Activated gamma-delta T cell treated with Interleukin-2 at 50 U/mL for 16 hours (primary cell): ENCODE measurements at places on chromosomes 12 and 14.

DNA sequence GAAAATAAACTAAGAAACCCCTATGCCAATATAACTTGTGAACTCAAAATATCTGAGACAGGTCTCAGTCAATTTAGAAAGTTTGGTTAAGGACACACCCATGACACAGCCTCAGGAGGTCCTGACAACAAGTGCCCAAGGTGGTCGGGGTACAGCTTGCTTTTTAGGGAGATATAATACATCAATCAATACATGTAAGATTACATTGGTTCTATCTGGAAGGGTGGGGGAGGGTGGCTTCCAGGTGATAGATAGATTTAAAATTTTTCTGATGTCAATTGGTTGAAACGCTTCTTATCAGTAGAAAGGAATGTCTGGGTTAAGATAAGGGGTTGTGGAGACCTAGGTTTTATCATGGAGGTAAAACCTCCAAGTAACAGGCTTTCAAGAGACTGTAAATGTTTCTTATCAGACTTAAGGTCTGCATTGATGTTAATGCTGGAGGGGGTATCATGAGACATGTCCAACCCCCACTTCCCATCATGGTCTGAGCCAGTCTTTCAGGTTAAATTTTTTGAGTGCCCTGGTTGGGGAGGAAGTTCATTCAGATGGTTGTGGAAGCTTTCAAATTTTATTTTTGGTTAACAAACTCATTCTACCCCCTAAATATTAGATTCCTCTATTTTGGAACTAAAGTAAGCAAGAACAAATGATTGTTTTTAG, 82.0 kb upstream of the RASSF8 start:
- no peak for DNase-seq

- no peak for DNase-seq
These were observed 26.0 kb downstream of the ADIPOR2 start for GRCh38 chr12:1716911-1717310.

DNA sequence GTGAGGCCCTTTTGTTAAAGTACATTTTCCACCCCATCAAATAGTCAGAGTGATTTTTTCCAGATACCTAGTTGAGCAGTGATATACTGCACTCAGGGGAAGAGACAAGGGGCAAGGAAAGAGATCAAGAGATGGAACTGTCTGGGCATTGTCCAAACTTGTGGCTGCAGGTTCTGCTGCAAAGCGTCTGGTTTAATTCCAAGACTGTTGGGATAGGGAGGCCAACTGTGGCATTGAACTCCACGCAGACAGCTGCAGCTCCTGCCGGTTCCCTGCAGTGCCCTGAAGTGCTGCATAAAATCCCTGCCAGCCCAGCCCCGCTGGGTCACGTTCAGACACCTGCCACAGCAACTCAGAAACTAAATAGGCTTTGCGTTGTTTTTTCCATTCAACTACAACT, 30.5 kb downstream of the RPH3A start:
- DNase-seq, result no peak

DNA sequence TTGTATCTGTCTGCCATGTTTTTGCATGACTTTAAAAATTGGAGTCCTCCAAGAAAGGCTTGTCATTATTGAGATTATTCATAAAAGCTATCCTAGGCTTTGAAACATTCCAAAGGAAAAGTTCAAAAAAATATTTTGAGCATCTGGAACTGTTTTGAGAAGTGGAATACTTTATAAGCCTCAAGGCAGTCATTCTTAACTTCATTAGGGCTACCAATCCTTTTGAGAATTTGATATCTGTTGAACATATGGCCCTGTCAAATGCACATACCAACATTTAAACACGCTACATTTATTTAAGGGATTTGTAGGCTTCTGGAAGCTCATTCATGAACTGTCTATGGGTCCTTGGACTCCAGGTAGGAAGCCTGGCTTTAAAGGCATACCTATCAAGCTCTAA, 77.0 kb downstream of the TMEM117 start:
- DNase-seq, result no peak

DNA sequence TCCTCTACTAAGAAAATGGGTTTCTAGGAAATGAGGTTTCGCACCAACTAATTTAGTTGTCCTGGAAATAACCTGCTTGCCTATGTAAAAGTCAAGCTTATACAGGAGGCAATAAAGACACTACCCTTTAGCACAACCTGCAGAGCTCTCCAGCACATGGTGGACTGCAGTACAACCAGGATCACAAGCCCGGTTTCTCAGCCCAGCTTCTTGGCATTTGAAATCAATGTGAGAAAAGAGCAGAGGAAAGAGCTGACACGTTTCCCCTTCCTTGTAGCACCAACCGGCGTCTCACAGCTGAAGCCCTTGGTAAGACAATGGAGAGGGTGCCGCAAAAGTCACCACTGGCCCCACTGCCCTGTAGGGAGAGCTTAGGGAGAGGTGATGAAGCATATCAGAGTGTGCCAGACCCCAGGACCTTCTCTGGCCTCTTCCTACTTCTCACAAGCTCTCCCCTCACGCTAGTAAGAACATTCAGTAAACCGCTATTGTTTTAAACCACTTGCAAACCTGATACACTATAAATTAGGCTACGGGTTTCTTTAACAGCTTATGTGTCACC, 8.6 kb downstream of the SPTLC2 start:
- peak; percentile 4 for DNase-seq

DNA sequence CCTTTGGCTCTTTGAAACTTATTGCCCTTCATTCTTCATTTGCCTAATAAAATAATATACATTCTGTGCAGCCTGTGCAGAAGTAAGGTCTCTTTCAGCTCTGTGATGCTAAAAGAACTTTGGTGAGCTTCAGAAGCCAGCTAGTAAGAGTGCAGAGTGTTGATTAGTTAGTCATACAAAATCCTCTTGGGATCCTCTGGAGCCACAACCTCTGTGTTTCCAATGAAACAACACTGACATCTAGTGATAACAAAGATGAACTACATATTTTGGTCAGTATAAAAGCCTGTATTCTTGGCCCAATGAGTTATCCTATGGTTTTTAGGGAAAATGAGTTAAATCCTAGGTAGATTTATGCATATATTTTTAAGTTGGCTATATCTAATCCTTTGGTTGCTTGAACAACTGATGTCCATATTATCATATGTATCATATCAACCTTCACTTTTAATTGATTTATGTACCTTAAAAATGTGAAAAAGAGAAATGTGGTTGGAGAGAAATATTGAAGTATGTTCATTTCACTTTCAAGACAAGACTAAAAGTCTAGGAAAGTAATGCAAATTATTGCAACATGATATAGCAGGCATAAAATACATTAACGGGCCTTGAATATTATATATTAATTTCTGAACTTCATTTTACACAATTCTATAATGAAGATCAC, 158.4 kb downstream of the KLHL28 start:
- no peak for DNase-seq

DNA sequence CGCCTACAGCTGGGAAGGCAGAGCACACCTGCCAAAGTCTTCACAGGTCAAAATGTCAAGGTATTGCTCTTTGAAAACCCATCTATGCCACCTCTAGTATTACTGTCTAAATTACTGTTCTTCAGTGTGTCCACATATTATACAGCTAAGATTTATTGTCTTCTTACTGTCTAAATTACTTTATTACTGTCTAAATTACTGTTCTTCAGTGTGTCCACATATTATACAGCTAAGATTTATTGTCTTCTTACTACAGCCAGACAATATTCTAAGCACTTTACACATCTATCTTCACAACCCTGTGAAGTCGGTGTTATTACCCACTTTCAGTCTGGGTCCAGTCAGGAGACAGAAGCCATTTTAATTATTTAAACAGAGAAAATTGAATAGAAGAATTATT, 173.9 kb downstream of the MYRFL start:
- DNase-seq, result no peak

DNA sequence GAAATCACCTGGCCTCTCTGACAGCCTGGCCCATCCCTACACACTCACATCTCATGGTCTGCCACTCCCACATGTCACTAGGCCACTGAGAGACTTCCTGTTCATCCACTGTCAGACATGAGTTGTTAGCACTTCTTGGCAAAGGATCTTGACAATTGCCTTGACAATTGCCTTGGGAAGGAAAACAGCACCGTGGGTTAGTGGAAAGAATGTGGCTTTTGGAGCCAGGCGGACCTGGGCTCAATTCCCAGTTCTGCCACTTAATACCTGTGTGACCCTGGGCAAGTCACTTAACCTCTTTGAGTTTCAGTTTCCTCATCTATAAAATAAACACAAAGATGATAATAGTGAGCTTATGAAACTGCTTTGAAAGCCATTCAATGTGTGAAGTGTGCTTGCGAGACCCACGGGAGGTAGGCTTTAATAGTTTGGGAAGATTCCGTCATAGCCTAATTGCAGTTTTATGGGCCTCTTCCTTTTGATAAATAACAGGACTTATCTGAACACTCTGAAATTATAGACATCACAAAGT, 250.4 kb downstream of the C12orf75 start:
- DNase-seq, result no peak

- no peak for DNase-seq
These were observed 28.6 kb upstream of the PTPRO start for GRCh38 chr12:15293731-15294130.

- peak; percentile 83 for DNase-seq
These were observed 2.0 kb upstream of the GAPDH start for GRCh38 chr12:6532051-6532926.

DNA sequence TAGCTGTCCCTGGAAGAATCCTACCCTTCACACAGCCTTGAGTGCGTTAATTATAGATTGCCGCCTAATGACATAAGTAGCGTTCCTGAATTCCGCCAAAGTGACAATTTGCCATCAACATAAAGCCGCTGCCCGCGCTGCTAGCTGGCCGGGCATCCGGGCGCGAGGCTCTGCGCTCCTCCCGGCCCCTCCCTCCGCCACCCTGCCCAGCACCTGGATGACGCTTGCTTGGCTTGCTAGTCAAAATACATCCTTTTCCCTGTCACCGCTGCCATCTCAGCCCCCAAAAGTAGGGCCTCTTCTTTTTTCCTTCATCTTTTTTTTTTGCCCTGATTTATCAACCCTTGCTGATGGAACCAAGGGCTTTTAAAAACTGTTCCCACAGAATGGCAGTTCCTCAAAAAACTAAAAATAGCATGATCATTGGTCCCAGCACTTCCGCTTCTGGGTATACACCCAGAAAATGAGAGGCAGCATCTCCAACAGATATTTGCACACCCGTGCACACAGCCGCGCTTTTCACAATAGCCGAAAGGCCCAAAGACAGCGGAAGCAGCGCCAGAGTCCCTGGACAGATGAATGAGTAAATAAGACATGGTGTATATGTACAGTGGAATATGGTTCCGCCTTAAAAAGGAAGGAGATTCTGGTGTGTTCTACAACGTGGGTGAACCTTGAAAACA, 235.2 kb downstream of the BCL11B start:
- no peak for DNase-seq

DNA sequence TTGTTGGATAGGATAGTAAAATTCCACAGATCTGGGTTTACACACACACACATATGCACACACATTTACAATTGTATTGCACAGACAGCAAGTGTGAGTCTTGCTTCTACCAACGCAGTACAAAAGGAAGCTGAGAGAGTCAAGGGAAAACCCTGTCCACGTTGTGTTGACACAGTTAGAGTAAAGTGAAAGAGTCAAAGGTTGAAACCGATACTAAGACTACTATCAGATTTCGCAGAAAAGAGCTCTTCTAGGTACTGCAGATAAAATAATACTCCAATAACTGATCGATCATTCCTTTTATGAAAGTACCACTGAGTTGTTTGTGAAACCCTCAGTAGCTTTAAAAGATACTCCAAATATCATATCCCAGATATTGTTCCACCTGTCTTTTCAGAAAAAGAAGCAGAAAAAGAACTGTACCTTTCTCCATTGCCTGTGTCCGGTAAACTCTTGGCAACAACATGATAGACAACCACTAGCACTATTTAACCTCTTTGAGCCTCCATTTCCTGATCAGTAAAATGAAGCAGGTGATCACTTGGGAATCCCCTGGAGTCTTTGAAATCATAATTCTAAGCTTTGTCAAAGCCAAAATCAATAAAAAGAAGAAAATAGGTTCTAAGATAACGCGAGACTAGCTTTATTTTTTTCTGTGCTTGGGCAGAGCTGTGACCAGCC, 224.6 kb upstream of the FOXN3 start:
- no peak for DNase-seq

DNA sequence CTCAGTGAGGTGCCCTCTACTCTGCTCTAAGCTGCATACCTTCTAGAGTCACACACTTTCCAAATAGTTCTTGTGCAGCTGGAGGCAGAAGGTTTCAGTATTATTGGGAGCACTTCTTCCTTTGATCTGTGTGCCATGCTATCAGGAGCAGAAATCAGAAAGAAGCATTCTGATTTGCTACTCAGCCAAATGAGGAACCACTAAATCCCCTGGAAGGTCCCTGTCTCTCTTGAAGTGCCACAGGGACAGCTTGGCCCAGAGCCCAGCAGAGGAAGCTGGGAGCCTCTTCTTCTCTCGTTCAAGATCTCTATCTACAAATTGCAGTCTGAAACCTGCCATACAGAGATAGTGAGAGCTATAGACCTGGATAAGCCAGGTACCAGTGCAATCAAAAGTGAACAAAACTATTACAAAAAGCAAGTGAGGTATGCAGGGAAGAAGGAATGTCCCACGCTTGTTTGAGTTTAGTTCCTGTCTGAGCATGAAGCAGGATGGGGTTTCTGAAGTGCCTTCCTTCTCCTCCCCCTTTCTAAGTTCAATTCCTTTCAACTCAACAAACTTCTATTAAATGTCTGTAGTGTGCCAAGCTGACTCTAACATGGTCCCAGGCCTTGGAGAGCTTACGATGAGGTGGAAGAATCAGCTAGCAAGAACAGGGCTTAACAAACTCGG, 100.9 kb upstream of the PARP11 start:
- no peak for DNase-seq

DNA sequence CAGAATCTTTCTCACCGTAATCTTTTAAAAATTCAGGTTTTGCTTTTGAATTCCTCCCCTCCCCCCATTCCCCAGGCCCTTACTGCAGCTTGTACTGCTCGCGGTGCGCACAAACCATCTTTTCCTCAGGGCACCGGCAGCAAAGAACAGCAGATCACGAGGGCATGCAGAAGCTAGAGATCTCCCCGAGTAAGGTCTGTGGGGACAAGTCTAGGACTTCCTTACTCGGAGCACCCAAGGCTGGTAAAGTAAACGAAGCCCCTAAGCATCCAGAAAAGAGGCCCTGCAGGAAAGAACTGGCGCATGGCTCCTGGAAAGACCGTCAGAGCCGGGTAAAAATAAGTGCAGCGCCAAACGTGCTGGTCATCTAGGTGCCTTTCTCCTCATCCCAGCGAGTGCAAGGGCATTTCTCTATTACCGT, 727 bp downstream of the LDHB start:
- peak; percentile 21 for DNase-seq

DNA sequence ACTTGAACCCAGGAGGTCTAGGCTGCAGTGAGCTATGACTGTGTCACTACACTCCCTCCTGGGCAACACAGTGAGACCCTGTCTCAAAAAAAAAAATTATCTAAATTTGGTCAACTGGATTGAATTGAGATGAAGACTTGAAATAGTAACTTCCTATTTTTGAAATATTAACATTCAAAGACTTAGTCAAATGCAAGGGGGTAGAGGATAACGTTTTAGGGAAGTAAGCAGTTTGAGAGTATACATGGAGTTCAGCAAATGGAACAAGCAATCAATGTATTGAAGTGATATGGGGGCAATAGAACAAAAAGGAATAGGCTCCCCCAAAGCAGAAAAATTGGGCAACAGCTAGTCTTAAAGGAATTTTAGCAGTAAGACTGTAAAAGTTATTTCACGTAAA, 4.6 kb upstream of the MFAP5 start:
- no peak for DNase-seq
